Astrocyte (in vitro differentiated cells and primary cell): ENCODE measurements at places on chromosomes 1 and 21. TPM values are rescaled to one million over a fixed set of nuclear protein-coding genes. Genes with fewer than 3 reads are reported as not detected.

PTAFR gene
- 0.24 and 0.32 TPM in 2 replicates for total RNA-seq

GBP3 gene
- 30.3 and 34.9 TPM in 2 replicates for total RNA-seq

PATJ gene
- total RNA-seq, result 9.1 and 11.0 TPM in 2 replicates

PTGFRN gene
- total RNA-seq, result 157 and 213 TPM in 2 replicates

MXRA8 gene
- 112 and 139 TPM in 2 replicates for total RNA-seq

RXRG gene
- 0.29 TPM in 1 of 2 replicates, not detected in the other for total RNA-seq

CYP4B1 gene
- not detected in 2 replicates for total RNA-seq

PADI1 gene
- total RNA-seq, result not detected in 2 replicates

CYP4A11 gene
- total RNA-seq, result not detected in 2 replicates

LEMD1 gene
- total RNA-seq, result 2.5 and 3.1 TPM in 2 replicates

NBPF6 gene
- total RNA-seq, result not detected in 2 replicates

RBM11 gene
- 2.6 and 3.4 TPM in 2 replicates for total RNA-seq

CLCA4 gene
- not detected in 2 replicates for total RNA-seq

CLCC1 gene
- 28.2 and 33.5 TPM in 2 replicates for total RNA-seq

OLIG2 gene
- 2.5 and 2.6 TPM in 2 replicates for total RNA-seq
